T1000 (cell line): ENCODE measurements at places on chromosomes 6 and 20.
A peak's percentile ranks its signal among the peaks of the same experiment; 100 is the strongest.

- DNase-seq = no peak
Measured at GRCh38 chr20:59123011-59123677, 40.5 kb upstream of the ZNF831 start.

GRCh38 chr6:44475417-44475778 is 87.9 kb downstream of the CDC5L start:
- DNase-seq = no peak

- DNase-seq = no peak
Measured at GRCh38 chr6:128053109-128053508, 152.3 kb upstream of the THEMIS start.

GRCh38 chr20:51978070-51978501 is 175.8 kb upstream of the SALL4 start:
- no peak for DNase-seq

DNA sequence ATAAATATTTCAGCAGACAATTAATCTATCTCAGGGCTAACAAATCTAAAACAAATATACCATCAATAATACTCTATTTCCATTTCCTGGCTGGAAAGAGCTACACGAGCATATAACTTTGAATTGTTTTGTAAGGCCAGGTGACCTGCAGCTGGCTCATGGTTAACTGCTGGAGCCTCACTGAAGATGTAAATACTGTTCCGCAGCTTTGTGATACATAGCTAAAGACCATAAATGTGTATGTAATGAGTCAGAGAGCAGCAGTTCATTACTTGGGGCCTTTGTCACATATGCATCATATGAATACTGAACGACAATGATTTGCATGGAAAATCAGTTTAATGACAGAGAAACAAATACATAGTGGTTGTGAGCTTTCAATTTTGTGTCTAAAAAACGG is 109.4 kb upstream of the CCN2 start:
- DNase-seq = no peak

DNA sequence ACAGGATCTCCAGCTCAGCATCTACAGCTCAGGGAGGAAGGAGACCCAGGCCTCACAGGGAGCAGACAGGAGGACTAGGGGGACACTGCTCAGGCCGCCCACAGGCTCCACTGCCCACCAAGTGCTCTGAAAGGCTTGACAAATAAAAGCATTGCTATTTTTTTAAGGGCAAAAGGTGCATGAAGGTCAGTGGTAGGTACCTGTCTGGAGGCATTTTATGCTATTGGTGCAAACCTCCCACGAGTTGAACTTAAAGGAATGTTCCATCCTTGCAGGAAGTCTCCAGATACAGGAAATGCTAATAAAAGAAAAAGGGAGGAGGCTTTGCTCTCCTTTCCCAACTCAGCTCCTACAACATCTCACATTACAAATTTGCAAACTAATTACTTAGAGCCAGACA is 228.1 kb downstream of the FOXC1 start:
- DNase-seq = no peak

DNA sequence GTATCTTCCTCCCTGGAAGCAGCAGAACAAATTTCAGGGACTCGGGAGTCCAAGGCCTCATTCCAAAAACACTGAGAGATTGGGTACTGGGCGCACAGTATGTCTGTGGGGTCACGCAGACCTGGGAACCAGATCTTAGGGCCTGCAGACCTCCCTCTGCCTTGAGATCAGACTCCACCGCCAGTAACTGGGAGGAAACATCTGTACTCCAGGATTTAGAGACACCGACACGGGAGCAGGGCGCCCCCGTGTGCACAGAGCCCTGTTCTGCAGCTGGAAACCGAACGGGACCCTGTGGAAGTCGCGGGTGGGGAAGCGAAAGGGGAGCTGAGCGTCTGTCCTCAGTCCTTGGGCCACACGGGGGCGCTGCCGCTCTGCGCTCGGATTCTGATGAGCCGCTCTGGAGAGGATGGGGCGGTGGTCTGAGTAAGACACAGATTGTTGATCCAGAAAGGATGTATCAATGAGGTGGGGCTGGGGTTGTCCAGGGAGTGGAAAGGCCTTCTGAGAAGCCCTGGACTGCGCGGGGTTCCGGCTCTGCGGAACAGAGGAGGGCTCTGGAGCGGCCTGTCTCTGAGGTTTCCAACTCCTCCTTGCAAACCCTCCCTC is 35.7 kb upstream of the HLA-E start:
- DNase-seq = no peak

- no peak for DNase-seq
Measured at GRCh38 chr6:162063666-162064065, 663.9 kb downstream of the PRKN start.

GRCh38 chr6:158488065-158488464 is 71.8 kb upstream of the TMEM181 start:
- DNase-seq = peak; percentile 40

DNA sequence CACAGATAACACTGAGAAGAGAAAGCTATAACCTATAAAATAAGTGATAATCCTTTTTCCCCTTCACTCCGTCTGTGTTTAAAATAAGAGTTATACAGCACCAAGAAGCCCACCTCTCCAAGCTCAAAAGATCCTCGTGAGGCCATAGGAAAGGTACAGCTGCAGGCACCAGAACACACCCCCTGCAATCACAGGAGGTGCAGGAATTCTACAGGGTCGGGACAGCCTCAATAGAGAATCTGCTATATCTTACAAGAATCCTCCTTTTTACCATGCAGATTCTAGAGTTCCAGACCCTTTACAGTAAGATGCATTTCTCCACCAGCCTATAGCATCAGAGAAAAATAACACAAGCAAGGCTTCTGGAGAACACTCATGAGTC is 5.0 kb upstream of the ADGRF1 start:
- DNase-seq = no peak

DNA sequence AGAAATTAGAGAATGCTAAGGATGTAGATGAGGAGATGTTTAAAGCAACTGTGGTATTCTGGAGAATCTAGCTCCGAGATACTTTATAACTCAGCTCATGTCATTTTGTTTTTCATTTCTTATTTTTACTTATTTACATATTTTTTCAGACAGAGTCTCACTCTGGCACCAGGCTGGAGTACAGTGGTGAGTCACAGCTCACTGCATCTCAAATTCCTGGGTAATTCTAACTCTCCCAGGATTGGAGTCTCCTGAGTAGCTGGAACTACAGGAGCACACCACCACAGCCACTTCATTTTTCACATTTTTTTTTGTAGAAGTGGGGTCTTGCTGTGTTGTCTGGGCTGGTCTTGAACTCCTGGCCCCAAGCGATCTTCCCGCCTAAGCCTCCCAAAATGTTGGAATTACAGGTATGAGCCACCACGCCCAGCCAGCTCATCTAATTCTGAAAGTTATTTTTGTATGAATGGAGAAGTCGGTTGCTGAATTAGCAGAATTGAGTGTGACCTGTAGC is 94.3 kb upstream of the FAM8A1 start:
- no peak for DNase-seq

GRCh38 chr6:150637266-150637665 is 37.6 kb downstream of the PLEKHG1 start:
- no peak for DNase-seq

DNA sequence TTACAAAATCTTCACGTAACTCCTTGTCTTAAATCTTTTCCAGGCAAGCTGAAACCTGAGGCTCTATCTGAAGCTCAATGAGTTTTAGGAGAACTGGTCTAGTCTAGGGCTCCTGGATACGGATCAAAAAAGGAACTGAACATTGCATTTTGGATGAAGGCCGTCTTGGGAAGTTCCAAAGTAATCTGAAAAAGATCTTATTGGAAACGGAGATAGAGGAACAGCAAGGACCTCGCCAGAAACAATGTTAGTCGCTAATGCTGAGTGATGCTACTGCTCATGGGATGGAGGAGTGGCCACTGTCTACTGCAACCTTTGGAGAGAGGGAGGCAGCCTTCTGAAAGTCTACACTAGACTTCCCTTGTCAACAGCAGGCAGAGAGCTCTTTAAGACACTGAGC is 91.4 kb upstream of the ATXN1 start:
- no peak for DNase-seq

DNA sequence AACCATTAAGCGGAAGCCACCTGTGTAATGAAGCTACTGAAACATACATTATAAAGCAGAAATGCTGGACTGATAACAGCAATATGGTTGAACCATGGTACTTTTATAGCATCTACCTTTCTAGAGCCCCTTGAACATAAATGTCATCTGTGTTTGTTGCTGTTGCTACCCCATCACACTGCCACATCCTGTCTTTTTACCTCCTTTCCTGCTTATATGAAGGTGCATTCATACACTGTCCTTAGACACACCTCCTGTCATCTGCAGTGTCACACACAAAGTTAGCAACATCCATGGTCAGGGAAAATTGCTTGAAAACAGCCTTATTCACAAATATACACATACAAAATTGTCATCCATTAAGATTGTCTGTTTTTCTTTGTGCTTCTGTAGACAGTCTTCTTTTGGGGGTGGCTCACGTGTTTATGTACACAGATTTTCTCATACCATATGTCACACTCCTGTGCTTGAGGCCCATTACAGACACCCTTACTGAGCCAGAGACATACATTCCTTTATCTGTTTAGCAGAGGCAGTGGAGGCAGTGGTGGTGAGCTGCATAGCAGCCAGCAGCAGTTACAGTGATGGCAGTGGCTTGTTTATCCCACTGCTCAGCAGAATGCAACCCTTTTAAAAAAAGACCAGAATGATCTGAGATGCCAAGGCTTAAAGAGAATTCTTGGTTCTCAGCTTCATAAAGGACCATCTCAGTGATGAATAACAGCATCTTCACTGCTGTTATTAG is 25.9 kb downstream of the C6orf62 start:
- DNase-seq = no peak

DNA sequence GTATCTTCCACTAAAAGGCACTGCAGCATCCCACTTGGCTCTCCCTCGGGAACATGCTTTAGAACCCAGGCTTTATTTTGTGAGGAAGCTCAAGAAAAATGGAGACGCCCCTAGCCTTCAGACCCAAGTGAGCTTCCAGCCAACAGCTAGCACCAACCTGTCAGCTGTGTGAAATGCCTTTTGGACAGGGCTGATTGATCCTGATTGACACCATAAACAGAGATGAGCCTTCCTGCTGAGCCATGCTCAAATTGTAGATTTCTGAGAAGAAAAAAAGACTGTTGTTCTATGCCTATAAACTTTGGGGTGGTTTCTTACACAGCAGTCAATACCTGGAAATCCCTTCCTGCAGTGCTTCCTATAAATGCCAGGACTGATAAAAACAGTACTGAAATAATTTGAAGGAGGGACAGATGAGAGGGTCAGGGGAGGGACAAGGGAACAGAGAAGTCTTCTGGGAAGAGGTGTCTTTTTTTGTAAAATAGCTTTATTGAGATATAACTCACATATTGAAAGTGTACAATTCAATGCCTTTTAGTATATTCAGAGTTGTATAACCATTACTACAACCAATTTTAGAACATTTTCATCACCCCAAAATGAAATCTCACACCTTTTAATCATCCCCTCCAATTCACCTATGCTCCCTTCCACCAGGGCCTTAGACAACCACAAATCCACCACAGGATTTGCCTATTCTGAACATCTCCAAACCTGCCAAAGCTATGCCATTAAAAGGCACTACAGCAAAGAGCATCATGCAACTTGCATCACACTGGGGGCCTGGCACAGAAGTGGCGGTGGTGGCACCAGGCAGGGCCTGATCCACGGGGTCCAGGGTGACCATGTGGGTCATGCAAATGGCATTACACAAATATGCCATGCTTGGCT is 2.7 kb upstream of the STK4 start:
- no peak for DNase-seq

DNA sequence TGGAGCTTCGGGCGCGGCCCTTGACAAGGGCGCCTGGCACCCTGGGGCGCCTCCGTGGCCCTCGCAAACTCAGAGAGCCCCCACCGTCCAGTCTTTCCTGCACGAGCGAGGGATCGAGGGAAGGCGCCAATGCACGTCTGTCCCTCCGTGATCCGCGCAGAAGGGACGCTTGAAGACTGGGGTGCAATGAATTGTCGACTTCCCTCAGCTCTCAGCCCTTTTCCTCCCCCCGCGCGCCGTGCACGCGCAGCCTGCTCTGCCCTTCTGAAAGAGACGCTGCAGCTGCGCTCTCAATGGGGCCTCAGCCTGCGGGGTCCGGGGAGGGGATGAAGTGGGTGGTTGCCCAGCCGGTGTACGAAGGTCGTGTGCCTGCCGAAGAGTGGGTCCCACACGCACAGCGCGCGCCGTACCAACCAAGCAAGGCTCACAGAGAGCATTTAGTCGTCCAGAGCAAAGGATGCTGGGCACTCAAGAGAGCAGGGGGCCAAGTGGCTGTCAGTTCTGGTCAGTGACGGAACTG is 5.5 kb upstream of the SOX4 start:
- peak; percentile 73 for DNase-seq

GRCh38 chr6:131687022-131687421 is 14.2 kb downstream of the OR2A4 start:
- no peak for DNase-seq

GRCh38 chr6:41080621-41081020 is 7.8 kb downstream of the NFYA start:
- DNase-seq = no peak

DNA sequence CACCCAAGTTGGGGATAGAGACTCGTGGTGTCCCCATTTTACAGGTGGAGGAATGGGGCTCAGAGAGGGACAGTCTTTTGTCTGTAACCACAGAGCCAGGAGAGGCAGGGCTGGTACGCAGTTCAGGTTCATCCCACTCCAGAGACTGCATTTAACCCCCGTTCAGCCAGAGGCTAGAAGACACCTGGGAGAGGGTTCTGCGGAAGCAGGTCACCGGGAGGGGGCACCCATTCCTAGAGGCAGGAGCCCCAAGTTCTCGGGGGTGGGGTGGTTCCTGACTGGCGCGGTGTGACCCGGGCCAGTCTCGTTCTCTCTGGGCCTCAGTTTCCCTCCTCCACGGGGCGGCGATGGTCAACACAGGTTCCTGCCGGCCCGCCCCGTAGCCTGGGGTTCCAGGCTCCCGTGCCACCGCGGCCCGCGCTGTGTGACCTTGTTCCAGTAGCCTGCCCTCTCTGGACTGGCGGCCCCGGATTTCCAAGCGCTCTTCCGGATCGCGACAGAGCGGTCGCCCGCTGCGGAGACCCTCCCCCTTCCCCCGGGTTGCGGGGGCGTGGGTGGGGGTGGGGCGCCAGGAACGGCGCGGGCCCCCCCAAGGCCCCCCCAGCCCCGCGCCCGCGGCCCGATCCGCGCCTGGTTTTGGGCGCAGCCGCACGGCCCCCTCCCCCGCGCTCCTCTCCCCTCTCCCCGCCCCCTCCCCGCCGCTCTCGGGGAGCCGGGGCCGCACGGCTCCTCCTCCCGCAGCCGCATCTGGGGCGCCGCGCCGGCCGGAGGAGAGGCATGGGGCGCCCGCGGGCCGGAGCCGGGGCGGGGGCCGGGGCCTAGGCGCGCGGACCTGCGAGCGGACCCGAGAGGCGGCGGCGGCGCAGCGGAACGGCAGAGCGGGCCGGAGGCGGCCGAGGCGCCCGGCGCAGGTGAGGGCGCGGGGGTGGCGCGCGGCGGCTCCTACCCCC is at the start of gene DLGAP4:
Gene DLGAP4 (plus strand): TSS at position 738 of the 950 bp plus-strand sequence. CDS start 125,379 bp downstream, outside the sequence.
- no peak for DNase-seq
